ENCODE measurements at places on chromosomes 4 and X. TPM values are rescaled to one million over a fixed set of nuclear protein-coding genes. Genes with fewer than 3 reads are reported as not detected.

The SUPT20HL2 gene
- total RNA-seq, result not detected

The PPEF1 gene
- total RNA-seq, result not detected

The PFKFB1 gene
- not detected for total RNA-seq

The MAGEA2 gene
- total RNA-seq, result not detected

The SMIM10L2A gene
- total RNA-seq, result 0.08 TPM

All from epithelial cell of alveolus of lung (primary cell).